Fibroblast of skin of left quadriceps (primary cell): ENCODE measurements at places on chromosomes 6 and 20.

GRCh38 chr6:100339574-100340255 lies 125.0 kb downstream of the SIM1 start:
- no peak for DNase-seq

- no peak for DNase-seq
These were observed 394 bp downstream of the MYB start for GRCh38 chr6:135181333-135182070.

DNA sequence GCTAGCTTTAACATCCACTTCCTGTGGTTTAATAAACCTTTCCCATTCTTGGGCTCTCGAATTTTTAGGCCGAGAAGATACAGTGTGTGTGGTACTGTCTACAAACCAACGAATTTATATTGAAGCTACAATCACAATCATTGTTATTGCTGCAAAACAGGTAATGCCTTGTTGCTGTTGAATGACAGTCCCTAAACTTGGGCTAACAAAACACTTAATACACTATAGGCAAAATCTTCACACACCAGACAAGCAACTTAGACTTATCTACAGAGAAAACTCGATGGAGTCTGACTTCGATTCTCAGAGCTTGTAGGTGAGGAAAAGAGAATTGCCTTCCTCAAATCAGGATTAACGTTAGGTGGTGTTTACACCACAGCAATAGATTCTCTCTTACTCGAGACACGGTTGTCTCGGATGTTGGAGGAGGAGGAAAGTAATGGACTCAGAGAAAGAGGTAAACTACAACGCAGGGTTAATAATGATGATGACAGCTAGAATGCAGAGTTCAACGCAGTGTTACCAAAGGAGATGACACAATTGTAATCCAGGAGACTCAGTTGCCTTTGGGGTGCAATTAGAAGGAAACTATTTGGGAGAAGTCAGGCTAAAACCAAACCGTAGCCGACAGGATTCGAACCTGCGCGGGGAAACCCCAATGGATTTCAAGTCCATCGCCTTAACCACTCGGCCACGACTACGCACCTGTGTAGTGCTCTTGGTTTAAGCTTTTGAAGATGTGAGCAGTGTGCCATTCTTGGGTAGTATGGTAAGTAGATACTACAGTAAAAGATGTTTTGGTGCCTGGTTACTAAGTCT lies 32.5 kb upstream of the ZNF184 start:
- no peak for DNase-seq

DNA sequence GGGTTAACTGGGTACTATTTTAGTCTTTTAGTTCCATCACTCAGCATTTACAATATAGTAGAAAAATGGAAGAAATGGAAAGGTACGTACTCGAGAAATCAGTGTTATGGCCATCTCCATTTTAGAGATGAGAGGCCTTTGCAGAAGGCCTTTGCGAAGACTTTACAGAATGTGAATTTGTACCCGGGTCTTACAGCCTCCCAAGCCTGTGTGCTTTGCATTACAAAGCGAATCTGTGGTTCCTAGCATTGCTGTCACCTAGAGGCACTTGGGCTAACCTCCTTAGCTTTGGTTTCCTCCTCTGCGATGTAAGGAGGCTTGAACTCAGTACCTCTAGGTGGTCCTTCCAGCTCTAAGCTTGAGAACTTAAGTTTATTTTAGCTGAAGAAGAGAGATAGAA lies 10.9 kb downstream of the VAPB start:
- DNase-seq = no peak

- no peak for DNase-seq
These were observed 19.5 kb downstream of the CEBPB start for GRCh38 chr20:50210066-50210619.
